ENCODE measurements at places on chromosomes 7 and 10.
A peak's percentile ranks its signal among the peaks of the same experiment; 100 is the strongest.

DNA sequence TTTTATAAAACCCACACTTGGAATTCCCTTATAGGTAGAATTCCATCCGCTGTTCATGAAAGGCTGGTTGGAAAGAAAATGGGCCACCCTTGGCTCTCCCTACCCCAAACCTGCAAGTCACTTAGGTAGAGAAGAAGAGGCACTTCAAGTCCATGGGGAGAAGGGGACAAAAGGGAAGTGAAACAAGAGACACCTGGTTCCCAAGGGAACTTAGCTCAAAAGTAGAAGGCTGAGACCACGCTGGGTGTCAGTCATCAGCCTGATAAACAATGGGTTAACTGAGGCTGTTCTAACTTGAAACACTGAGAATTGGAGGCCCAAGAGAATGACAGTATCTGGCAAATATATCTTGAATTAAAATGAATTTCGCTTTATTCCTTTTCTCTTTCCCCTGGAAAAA is 330.8 kb upstream of the NFE2L3 start:
- no peak for DNase-seq

DNA sequence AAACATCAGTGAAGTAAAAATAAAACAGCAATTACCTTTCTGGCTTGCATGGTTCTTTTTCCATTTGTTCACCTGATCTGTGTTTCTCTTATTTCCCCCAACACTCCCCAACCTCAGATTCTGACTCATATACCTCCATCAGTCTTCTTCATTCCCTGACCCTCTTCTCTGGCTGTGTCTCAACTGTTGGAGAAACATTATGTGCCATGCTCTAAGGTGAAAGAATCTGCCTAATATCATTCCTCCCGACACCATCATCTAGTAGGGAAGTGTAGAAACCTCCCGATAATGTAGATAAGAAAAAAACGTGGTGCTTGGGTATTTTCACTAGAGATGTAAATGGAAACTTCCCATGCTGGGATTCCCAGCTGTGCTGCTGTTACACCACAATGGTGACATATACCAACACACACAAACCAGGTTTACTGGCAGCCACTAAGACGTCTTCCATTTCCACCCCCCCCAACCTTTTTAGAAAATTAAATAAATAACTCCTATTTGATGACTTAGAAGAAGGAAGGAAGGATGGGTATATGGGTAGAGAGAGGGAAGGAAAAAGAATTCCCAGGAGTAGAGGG is 63.4 kb downstream of the OSBPL3 start:
- no peak for DNase-seq

GRCh38 chr10:114856544-114857287 is 35.1 kb downstream of the FHIP2A start:
- no peak for DNase-seq

DNA sequence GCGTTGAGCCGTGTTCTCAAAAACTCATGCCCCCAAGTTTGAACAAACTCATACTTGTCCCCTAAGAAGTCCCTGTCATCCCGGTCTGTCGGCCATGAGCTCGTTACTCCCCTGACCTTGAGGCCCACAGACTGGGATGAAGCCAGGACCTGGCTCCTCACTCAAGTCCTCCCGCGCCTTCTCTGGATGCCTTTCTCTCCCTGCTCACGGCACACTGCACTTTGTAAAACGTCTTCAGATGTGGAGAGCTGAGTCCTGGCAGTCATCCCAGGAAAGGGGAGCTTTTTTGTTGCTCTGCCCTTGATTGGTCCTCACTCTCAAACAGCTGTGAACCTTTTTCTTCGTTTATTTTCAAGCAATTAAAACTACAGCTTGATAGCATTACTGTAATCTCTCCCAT is 110.8 kb downstream of the JAZF1 start:
- DNase-seq = peak; percentile 42

- no peak for DNase-seq
Observed at GRCh38 chr7:111333010-111333409, 229.3 kb downstream of the IMMP2L start.

- DNase-seq = no peak
Observed at GRCh38 chr7:1318051-1318450, 85.4 kb downstream of the UNCX start.

DNA sequence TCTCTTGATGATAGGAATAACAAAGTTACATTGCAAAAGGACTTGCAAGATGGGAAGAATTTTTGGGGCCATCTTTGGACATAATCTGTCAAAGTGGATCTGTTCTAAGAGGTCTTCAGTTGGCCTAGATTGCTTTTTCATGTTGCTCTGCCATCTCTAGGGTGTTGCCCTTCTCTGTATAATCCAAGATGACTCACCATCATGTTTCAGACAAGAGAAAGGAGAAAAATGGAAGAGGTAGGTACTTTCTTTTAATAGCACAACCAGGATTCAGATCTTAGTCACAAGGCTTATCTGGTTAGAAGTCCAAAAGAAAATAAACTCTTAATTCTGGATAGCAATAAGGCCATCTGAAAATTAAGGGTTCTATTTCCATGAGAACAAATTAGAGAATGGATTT is 38.7 kb upstream of the FOXP2 start:
- no peak for DNase-seq

GRCh38 chr10:14487488-14487883 is 156.8 kb upstream of the FRMD4A start:
- DNase-seq = no peak

- no peak for DNase-seq
Observed at GRCh38 chr10:1643908-1644179, 93.5 kb downstream of the ADARB2 start.

DNA sequence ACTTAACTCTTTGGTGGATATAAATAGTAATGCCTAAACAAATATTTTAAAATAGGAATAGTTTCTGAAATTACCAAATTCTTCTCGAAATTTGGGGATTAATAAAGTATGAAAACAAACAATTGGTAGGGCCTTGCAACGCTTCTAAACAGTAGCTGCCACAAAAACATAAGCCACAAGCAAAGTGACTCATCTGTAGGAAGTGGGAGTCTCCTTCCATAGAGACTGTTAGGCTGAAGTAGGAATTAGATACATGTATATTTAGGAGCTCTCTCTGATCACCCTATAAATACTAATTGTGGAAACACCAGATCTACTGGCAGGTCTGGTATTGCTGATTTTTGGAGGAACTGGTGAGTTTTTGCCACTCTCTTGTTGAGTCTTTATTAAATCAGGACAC is 5.7 kb upstream of the LMOD2 start:
- no peak for DNase-seq

DNA sequence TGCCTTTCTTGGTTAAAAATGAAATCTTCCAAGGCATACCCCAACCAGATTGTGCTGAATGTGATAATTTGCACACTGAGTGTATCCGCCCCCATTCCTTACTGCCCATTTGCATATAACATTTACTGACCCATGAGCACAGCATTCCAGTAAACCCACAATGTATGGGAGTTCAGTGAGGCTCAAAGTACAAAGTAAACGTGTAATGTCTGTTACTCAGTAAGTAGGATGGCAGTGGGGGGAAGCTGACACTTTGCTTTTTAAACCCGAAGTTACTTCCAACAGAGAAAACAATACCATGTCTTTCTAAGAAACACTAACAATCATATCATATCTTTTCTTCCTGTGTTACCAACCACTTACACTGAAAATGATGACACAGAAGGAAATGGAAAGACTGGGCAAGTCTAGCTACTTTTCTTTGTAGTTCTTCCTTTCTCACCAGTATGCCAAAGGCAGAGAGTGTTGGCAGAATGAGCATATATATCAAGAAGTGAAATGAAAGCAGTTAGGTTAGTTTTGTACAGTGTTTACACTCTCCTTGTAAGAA is 27.1 kb upstream of the SOSTDC1 start:
- no peak for DNase-seq

DNA sequence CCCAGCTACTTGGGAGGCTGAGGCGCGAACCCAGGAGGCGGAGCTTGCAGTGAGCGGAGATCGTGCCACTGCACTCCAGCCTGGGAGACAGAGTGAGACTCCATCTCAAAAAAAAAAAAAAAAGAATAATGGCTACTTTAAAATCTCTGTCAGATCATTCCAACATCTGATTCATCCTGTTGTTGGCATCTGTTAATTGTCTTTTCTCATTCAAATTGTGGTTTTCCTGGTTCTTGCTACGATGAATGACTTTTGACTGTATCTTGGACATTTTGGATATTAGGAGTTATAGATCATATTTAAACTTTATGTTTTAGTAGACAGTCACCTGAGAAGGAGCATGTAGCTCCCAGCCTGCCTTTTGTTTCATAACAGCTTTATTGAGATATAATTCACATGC is 8.5 kb downstream of the TPST1 start:
- no peak for DNase-seq

- DNase-seq = no peak
Observed at GRCh38 chr7:109549471-109550193, 980.0 kb downstream of the DNAJB9 start.

- no peak for DNase-seq
Observed at GRCh38 chr10:120511165-120511564, 54.1 kb downstream of the PLPP4 start.

GRCh38 chr10:131195116-131195515 is 116.4 kb downstream of the TCERG1L start:
- no peak for DNase-seq

DNA sequence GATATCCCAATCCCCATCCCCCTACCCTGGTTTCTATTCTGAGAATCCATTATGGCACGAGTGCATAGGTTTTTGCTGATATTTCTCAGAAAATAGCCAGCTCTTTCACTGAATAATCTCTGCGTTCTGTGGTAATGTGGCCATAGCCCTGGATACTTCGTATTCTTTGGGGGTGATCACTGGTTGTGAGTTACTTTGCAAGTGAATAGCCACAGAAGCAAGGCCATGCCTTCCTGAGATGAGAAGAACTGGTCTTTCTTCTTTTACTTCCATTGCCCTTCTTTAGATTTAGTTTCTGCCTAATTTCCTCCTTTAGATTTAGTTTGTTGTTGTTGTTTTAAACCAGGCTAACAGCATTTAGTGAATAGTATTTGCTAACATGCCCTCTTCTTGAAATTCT is 323.4 kb downstream of the CDC14C start:
- no peak for DNase-seq

DNA sequence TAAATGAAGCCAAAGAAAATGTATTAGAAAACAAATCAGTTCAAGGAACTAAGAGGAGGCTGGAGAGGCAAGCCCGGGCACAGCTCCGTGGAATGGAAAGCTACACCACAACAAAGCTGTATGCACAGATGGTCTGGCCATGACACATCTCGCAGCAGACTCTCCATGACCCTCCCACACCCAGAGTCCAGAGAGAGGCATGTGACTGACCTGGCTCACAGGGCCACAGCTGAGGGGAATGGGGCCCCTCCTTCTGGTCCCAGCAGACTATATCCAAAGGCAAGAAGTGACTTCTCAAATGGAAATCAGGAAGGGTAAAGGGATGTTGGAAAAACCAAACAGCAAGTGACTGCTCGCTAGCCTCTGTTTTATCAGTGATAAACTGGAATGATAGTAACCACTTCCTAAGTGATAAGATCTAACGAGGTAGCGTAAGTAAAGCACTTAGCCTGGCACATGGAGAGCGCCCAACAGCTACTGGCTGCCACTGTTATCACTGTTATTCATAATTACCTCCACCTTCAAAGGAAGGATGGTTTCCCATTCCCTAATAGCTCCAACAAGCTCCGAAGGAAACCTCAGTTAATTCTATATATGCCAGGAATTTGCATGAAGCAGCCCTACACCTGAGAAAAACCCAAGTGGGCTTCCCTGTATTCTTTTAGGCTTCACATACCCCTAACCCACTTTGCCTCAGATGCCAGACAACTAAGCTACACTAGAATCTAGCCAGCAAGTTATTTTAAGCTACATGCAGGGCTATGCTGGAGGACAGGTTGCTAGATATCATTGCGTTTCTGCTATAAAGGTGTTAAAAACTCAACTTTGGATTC is 8.4 kb downstream of the OSBPL3 start:
- DNase-seq = no peak

DNA sequence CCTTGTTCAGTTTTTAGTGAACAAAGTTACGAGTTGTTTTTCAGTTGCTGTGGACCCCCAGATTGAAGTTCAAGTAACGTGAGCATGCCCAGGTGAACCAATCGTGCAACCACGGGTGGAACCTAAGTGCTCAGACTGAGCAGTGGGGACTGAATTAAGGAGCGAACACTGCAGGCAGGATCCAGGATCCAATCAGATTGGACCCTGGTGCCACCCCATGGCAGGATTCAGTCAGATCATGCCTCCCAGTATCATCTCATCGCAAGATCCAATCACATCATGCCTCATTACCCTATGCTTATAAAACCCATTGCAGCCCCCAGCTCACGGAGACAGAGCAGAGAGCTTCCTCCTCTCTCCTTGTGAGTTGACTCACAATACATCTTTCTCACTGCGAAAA is 80.9 kb downstream of the PFKFB3 start:
- DNase-seq = no peak

- DNase-seq = no peak
Observed at GRCh38 chr10:17703706-17704105, 48.3 kb upstream of the TMEM236 start.

Measured in tibial nerve (tissue), 4 donors.